ENCODE measurements at places on chromosomes 2 and 18. TPM values are rescaled to one million over a fixed set of nuclear protein-coding genes. Genes with fewer than 3 reads are reported as not detected.

SULT1C4 gene
- not detected for total RNA-seq

TNFAIP6 gene
- not detected for total RNA-seq

ABCG8 gene
- total RNA-seq, result not detected

DLX2 gene
- 0.65 TPM for total RNA-seq

NXPH2 gene
- not detected for total RNA-seq

VWC2L gene
- total RNA-seq, result not detected

RNF103 gene
- total RNA-seq, result 25.4 TPM

ARHGAP15 gene
- not detected for total RNA-seq

MBD1 gene
- 43.2 TPM for total RNA-seq

ACMSD gene
- total RNA-seq, result not detected

DQX1 gene
- 1.3 TPM for total RNA-seq

SGPP2 gene
- total RNA-seq, result 0.57 TPM

SP100 gene
- 50.2 TPM for total RNA-seq

FRZB gene
- total RNA-seq, result 0.15 TPM

HOXD13 gene
- total RNA-seq, result not detected

SIX2 gene
- 11.9 TPM for total RNA-seq

ALLC gene
- total RNA-seq, result not detected

GATA6 gene
- 12.3 TPM for total RNA-seq

SPP2 gene
- total RNA-seq, result not detected

NEB gene
- not detected for total RNA-seq

DTYMK gene
- 183 TPM for total RNA-seq

SCG2 gene
- 0.48 TPM for total RNA-seq

LDLRAD4 gene
- total RNA-seq, result 1.2 TPM

CPO gene
- not detected for total RNA-seq

ALPI gene
- not detected for total RNA-seq

OTX1 gene
- total RNA-seq, result 7.0 TPM

CHST9 gene
- total RNA-seq, result not detected

IKZF2 gene
- 22.2 TPM for total RNA-seq

PIEZO2 gene
- total RNA-seq, result not detected

CFAP65 gene
- total RNA-seq, result not detected

GPR35 gene
- 1.1 TPM for total RNA-seq

LINC00305 gene
- not detected for total RNA-seq

CNDP1 gene
- not detected for total RNA-seq

GPR17 gene
- not detected for total RNA-seq

DYSF gene
- 10.6 TPM for total RNA-seq

SCN9A gene
- 5.2 TPM for total RNA-seq

UGT1A5 gene
- 91.2 TPM for total RNA-seq

DSG1 gene
- not detected for total RNA-seq

ABCB11 gene
- not detected for total RNA-seq
